GM04503 (cell line): ENCODE measurements at places on chromosomes 6 and 20.
A peak's percentile ranks its signal among the peaks of the same experiment; 100 is the strongest.

DNA sequence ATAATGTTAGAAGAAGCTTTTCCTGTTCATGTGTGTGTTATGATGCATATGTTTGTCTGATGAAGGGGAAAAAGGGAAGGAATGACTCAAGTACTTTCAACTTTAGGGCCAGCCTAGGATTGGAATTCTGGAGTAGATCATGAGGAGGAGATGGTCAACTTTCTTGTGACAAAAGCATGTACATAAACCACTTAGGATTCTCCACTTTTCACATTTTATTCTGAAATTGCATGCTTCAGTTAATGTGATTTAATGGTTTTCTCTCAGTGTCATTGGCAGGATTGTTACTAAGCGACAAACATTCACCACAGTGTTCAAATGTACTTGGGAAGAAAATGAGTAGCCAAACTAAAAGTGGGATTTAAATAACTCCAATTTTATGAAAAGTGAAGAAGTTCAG is 80.1 kb downstream of the UTRN start:
- peak; percentile 45 for DNase-seq

- DNase-seq, result no peak
Measured at GRCh38 chr6:169741344-169741743, 10.0 kb downstream of the DYNLT2 start.

DNA sequence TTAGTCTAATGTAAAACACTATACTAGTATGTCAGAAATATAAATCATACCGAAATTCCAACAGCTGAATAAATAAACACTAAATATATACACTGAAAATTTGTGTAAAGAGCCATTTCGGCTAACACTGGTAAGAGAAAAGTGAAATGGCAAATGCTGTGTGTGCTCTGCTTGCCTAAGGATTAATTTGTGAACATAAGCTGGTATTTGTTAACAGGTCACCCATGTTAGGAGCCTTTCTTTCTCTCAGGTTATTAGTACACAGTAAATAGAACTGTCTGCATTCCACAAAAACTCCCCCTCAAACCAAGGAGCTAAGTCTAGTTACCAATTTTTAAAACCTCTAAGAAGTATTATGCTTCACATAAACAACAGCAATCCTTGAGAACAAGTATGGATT is 27.0 kb downstream of the ELOVL5 start:
- DNase-seq, result no peak

- no peak for DNase-seq
Measured at GRCh38 chr20:6595704-6596103, 171.8 kb upstream of the BMP2 start.

DNA sequence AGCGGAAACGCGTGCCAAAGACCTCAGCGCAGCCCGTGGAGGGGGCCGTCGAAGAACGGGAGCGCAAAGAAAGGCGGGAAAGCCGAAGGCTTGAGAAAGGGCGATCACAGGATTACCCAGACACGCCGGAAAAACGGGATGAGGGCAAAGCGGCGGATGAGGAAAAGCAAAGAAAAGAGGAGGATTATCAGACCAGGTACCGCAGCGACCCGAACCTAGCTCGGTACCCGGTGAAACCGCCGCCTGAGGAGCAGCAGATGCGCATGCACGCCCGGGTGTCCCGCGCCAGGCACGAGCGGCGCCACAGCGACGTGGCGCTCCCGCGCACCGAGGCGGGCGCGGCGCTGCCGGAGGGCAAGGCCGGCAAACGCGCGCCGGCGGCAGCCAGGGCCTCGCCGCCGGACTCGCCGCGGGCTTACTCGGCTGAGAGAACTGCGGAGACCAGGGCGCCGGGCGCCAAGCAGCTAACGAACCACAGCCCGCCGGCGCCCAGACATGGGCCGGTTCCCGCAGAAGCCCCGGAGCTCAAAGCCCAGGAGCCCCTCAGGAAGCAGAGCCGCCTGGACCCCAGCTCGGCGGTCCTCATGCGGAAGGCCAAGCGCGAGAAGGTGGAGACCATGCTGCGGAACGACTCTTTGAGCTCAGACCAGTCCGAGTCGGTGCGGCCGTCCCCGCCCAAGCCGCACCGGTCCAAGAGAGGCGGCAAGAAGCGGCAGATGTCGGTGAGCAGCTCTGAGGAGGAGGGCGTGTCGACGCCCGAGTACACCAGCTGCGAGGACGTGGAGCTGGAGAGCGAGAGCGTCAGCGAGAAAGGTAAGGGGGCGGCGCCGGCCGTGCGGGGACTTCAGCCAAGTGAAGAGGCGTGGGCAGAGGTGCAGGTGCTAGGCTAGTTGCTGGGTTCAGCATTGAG is 296.2 kb downstream of the RIMS1 start:
- no peak for DNase-seq

DNA sequence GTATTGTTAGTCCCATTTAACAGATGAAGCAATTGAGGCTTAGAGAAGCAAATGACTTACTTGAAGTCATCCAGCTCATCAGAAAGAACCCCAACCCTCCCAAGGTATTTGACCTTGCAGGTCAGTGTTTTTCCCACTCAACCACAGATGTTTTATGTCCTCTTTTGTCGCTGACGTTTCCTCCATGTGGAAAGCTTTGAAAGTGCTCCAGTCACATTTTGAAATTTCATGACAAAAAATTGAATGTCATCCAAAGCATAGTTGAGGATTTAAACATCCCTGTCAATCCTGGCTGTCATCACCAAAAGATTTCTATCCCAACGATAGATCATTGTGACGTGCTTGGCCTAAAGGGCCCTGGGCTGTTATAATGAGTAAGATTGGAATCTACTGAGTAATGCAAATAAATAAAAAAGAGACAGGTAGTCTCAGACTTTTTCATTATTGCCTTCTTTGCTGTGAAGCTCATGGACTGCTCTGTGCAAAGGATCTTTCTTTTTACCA is 102.7 kb downstream of the TSHZ2 start:
- DNase-seq, result peak; percentile 83

DNA sequence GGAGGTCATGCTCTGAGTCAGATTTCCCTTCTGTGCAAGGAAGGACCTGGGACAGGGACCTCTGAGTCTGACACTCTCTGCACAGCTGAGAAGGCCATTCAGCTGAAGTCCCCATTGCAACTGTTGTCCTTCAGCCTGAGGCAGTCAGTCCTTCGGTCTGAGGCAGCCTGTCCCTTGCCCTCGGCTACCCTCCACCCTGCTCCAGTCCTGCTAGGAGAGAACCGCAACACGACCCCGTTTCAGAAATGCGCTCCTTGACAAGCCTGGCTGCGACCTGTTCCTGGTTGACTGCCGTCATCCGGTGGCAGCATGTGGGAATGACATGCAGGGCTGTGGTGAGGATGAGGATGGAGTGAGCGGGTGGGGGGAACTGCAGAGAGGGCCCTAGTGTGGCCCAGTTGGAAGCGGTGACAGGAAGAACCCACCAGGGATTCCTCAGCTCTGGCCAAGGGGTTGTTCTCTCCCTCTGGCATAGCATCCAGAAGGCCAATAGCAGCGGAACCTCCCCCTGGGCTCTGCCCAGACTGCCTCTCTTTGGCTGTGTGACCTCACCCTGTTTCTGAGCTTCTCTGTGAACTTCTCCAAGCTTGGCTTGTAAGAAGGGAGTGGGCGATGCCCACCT is 40.3 kb upstream of the ANGPT4 start:
- no peak for DNase-seq
